Activated T-cell treated with anti-CD3 and anti-CD28 coated beads, Interleukin-2, amount 50 U/mL, for 24 hours (primary cell): ENCODE measurements at places on chromosomes 3 and 15.

DNA sequence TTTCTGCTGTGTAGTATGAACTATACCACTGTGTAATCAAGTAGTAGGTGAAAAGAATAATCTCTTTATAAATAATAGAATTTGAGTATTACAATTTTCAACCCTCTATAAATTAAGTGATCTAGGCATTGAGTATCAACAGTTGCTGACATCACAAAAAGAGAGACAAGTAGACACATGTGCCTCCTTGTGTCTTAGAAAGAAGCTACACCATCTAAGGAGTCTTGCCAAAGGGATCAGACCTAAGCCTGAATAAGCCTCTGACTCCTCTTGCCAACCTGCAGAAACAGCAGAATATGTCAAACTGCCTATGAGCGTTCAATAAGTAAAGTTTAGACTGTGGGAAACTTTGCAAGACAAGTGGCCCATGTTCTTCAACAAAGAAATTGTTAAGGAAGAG, 5.8 kb upstream of the MTMR10 start:
- peaks cover 3% of the 10 kb centered on the region for H3K4me1 ChIP-seq
- H3K4me3 ChIP-seq: no peak overlapping the region
- H3K27ac ChIP-seq: no peak overlapping the region

DNA sequence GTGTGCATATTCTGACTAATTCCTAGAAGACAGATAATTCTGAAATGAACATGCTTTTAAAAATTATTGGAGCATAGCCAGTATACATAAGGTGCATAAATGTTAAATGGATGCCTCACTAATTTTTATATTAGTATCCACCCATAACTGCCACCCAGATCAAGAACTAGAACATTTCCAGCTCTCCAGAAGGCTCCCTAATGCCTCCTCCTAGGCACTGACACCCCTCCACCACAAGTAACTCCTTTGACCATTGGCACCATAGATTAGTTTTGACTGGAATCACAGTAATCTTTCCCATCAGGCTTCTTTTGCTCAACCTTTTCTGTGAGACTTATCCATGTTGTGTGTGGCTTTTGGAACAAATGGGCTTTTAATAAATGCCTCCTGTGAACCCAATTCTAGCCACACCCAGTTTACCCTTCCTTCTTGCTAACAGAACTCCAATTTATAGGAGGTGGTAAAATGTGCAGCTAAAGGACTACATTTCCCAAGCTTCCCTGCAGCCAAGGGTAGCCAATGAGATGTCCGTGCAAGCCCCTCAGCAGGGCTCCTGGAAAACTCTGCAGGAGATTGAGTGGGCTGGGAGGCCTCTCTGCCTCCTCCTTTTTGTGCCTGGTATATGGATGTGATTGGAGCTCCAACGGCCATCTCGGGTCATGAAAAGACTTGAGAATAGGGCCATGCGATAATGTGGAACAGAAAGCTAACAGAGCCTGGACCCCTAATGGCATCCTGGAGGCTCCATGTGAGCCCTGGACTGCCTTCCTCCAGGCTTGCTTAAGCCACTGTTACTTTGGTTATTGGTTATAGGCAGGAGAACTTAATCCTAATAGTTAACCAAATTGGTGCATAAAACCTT, 322.6 kb upstream of the TLE3 start:
- no peak for DNase-seq
- no peak overlapping the region for H3K27ac ChIP-seq
- H3K4me3 ChIP-seq: no peak overlapping the region
- no peaks in the 10 kb centered on the region for H3K36me3 ChIP-seq
- peaks cover 17% of the 10 kb centered on the region for H3K27me3 ChIP-seq

DNA sequence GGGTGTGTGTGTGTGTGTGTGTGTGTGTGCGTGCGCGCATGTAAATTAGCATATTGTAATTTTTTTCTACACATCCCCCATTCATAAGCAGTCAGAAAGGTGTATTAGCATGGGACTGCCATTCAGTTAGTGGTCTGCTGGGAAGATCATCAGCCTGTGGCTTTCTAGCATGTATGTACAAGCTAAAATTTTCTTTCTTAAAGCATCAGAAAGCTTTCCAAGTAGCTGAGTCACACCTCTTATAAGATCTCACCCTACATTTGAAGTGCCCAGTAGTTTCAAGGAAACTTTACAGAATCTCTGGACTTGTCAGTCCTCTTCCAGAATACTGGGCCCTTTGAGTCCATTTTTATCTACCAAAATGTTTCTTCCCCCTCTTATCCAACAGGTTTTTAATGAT, 411.4 kb upstream of the TPRG1 start:
- no peak overlapping the region for H3K27ac ChIP-seq
- peaks cover 7% of the 10 kb centered on the region for H3K36me3 ChIP-seq
- peaks cover 2% of the 10 kb centered on the region for H3K4me1 ChIP-seq

GRCh38 chr3:52090131-52090932, 34.0 kb upstream of the DUSP7 start:
- H3K27me3 ChIP-seq: no peaks in the 10 kb centered on the region
- DNase-seq: no peak
- no peak overlapping the region for H3K27ac ChIP-seq
- peaks cover 25% of the 10 kb centered on the region for H3K4me1 ChIP-seq
- peaks cover 11% of the 10 kb centered on the region for H3K36me3 ChIP-seq

DNA sequence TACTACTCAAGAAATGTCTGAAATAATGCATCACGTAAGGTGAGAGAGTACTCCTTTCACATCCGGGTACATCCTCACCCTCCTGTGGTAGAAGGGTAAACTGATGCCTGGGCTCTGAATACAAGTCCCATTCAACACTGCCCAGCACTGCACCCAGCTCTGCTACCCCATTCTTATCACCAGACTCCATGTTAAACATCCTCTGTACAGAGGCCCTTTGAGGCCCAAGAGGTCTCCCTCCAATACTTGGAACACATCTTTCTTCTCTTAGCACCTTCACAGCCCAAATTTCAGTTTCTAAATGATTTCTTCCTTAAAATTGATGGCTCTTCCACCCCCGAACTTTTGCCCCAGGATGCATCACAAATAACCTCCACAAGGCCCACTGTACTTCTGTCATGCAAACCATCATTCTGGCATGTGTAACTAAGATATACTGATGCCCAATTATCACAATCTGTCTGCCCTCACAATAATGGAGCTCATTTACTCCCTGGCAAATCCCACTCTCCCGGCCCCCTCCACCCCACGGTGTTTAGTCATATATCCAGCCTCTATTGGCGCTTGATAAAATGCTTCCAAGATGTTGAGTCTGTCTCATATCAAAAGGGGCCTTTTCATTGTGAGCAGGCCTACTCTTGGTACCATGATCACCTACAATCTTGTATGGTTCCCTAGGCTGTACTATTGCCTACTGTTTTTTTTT, 12.6 kb upstream of the GPX1 start:
- peaks cover 90% of the 10 kb centered on the region for H3K36me3 ChIP-seq
- no peak overlapping the region for H3K4me3 ChIP-seq
- H3K4me1 ChIP-seq: peaks cover 23% of the 10 kb centered on the region
- no peak for DNase-seq
- peak overlapping the region; percentile 82 for H3K27ac ChIP-seq
- H3K27me3 ChIP-seq: no peaks in the 10 kb centered on the region

DNA sequence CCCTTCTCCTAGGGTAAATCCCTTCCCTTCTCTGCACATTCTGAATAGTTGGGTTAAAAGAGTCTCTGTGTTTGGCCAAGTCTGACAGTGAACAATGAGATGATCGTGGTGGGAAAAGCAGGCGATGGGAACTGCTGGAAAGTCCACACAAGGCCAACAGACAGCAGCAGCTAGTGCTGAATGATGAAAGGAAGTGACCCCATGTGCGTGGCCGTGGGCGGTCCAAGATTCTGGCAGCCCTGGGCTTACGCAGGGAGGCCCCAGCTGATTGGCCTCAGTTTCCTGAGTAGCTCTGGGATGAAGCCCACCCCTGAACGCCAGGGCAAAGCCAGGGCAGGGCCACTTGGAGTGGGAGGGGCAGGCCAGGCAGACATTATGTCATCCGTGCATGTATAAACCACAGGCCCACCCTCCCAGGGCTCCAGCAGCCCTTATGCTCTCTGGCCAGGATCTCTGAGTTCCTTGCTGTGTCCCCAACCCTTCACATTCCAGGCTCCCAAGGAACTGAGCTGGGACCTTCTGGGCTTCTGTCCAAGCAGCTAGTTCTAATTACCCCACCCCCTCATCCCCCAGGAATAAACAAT, 57.8 kb downstream of the CDC25A start:
- DNase-seq: no peak
- H3K36me3 ChIP-seq: no peaks in the 10 kb centered on the region
- H3K4me1 ChIP-seq: no peaks in the 10 kb centered on the region
- H3K4me3 ChIP-seq: no peak overlapping the region
- H3K27ac ChIP-seq: no peak overlapping the region
- no peaks in the 10 kb centered on the region for H3K27me3 ChIP-seq

- H3K27ac ChIP-seq: peak overlapping the region; percentile 93
- H3K36me3 ChIP-seq: peaks cover 9% of the 10 kb centered on the region
- peaks cover 50% of the 10 kb centered on the region for H3K4me1 ChIP-seq
- DNase-seq: peak; percentile 57
- peak overlapping the region; percentile 94 for H3K4me3 ChIP-seq
- H3K27me3 ChIP-seq: no peaks in the 10 kb centered on the region
These were observed 543 bp downstream of the MEF2A start for GRCh38 chr15:99566157-99566897.

DNA sequence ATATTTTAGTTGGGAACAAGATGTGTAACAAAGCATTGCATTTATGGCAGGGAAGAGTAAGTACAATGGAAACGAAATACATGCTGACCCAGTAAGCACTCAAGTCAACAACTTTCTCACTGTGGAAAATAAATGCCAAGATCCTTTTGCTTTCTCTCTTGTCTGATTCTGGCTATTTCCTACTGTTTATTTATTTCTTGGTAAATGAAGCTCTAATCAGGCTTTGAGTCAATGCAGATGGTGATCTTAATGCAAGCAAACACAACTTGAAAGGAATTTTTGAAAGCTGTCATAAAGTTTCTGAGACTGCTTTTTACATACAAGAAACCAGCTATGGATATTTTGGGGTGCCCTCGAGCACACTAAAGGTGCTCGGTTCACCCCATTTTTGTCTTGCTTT, 624.8 kb downstream of the MAGI1 start:
- no peak overlapping the region for H3K27ac ChIP-seq
- H3K27me3 ChIP-seq: no peaks in the 10 kb centered on the region
- no peaks in the 10 kb centered on the region for H3K36me3 ChIP-seq
- DNase-seq: no peak
- no peak overlapping the region for H3K4me3 ChIP-seq
- no peaks in the 10 kb centered on the region for H3K4me1 ChIP-seq

DNA sequence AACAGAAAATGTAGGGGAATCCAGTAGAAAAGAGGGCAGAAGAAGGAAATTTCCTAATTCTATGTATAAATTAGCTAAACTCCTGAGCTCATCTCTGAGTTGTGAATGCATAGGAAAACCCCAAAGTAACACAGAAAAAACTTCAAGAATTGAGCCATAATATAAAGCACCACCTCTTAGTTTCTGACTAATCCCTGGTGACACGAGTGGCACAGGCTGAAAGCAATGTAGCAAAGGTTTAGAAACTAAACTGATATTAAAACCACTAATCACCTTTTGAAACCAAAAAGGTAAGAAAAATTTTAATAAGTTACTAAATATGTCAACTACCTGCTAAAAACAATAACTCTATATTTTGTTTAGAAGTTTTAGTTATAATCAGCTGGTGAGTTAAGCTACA, 255.6 kb upstream of the NECTIN3 start:
- no peak overlapping the region for H3K4me3 ChIP-seq
- H3K36me3 ChIP-seq: no peaks in the 10 kb centered on the region
- peaks cover 18% of the 10 kb centered on the region for H3K4me1 ChIP-seq
- H3K27me3 ChIP-seq: peaks cover 23% of the 10 kb centered on the region
- no peak for DNase-seq
